NCI-H187 treated with DMSO at 0.1 percent for 48 hours (cell line): ENCODE measurements at places on chromosomes 1 and 21.

DNA sequence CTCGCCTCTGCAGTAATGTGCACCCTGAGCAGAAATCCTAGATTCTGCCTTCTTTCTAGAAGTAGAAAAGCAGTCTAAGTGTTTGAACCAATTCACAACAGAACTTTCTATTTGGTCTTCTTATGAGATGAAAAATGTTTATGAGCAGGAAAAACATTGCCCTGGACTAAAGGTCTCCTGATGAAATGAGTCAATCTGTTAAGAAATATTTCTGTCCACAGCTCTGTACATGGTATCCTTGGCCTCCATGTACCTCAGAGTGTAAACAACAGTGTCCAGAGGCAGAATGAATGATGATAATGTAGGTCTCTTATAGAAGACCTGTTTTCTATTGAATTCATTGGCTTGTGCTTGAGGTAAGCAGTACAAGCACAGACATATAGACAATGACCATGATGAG, 6.2 kb upstream of the APCS start:
- no peak for DNase-seq

DNA sequence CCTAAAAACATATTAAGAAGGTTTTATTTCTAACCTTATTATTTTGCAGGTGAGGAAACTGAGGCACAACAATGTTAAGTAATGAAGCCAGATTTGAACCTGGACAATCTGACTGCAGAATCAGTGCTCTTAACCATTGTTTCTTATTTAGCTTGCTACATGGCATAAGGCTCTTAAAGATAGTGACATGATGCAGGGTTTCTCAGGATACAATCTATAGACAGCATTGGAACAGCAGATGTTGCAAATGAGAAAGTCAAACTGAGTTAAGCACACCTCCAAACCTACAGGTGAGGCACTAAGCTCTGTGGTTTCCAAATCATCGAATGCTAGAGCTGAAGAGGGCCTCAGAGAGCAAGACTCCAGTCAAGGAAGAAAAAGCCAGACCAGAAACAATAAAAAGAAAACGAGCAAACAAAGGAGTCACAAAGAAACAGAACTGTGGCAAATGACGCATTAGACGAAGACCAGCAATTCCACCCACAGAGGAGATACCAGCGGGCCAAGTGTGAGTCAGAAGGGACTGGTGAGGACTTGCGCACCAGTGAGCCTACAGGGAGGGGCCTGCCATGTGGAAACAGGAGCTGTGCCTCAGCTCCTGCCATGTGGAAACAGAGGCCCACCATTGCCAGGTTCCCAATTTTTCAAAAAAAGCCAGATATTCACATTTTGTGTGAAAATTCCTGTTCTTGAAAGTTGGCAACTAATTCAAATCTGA, 14.4 kb downstream of the CD58 start:
- DNase-seq: no peak

GRCh38 chr1:157166590-157166989, 28.4 kb upstream of the ETV3 start:
- DNase-seq: no peak

DNA sequence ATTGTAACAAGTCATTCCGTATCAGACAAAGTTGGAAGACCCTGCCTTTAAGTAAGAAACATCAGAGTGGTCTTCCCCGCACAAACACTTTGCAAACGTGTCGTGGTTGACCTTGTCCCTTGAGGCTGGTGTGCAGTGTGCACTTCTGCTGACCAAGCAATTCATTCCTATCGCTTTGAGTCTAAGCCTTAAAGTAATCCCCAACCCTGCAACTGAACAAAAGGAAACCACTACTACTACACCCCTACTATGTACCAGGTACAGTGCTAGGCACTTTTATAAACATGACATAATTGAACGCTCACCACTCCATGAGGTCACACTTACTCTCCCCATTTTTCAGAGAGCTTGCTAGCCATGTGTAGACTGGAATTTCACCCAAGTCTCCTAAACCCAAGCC, 10.6 kb downstream of the ITPKB start:
- no peak for DNase-seq

- DNase-seq: no peak
Measured at GRCh38 chr1:223765719-223766340, 53.5 kb downstream of the CAPN2 start.

DNA sequence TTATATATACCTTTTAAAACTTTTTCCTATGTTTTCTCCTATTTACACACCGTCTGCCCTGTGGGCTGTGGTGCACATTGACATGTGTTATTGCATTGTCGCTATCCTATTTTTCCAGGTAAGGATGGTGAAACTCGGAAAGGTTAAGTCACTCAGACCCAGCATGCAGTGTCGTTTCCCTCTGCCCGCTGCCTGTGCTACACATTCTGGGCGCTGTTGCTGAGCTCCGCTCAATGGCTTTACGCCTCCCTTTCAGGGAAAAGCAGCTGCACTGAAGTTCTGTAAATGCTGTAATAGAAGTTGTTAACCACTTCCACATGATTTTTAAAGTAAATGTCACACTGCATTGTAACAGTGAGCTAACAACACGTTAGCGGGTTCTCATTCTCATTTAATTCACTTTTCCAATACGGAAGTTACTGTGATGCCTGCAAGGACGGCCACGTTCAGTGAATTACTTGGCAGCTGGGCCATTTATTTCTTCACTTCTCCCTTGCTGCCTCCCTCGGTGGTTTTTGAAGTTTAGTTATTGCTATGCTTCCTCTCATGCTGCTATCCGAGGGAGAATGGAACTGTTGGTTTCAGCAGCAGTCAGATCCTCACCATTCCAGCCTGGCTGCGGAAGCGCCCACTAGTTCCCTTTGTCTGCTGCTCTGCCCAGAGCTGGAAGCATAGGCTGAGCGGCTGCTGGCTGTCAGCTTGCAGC, 288.7 kb downstream of the SPATA17 start:
- no peak for DNase-seq

DNA sequence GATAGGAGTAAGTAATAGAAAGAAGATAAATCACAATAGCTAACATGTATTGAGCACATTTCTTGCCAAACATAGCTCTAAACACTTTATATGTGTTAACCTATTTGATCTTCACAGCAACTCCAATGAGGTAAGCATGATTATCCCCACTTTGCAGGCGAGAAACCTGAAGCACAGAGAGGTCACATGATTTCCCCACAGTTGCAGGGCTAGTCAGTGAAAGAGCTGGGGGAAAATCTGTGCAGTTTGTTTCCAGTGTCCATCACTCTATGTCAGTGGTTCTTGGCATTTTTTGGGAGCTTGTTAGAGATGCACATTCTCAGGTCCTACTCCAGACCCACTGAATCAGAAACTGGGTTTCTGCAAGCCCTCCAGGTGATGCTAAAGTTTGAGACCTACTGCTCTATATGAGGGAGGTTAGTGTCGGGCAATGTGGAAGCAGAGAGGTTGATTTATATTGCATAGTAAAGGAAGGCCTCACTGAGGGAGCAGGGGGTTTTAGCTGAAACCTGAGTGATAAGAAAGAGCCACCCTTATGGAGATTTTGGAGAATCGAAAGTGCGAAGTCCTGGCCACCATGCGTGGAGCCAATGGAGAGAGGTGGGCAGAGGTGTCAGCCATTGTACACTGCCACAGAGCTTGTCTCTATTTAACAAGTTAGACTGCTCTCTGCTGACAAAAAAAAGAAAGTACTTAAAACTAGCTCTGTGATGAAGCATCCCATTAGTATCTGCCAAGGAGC, 20.9 kb downstream of the MCOLN3 start:
- no peak for DNase-seq

GRCh38 chr1:106680216-106680615, 376.3 kb upstream of the PRMT6 start:
- DNase-seq: no peak

- DNase-seq: no peak
Measured at GRCh38 chr21:33455686-33456446, 23.9 kb downstream of the TMEM50B start.

- peak; percentile 16 for DNase-seq
Measured at GRCh38 chr1:115275216-115275615, 62.8 kb downstream of the NGF start.

DNA sequence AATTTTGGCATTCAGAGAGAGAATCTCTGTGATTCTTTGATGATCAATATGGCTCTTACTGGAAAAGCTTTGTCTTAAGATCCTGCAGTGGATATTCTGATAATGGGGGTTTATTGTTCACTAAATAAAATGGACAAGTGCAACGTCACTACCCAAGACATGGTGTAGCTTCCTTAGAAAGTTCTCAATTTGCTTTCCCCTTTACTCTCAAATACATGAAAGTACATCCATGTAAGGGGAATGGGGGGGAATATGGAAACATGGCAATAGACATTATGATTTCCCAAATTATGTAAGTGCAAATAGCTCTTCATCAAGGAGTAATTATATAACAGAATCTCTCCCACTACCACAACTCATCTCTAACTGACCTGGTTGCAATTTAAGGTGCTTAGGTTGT, 126.3 kb upstream of the DPYD start:
- DNase-seq: no peak

- DNase-seq: no peak
Measured at GRCh38 chr1:18890706-18891425, 11.5 kb downstream of the ALDH4A1 start.
